Trophoblast cell (in vitro differentiated cells and primary cell): ENCODE measurements at places on chromosomes 6 and 20.

GRCh38 chr20:14800707-14801425, 463.5 kb upstream of the FLRT3 start:
- no peak for DNase-seq

- no peak for DNase-seq
Measured at GRCh38 chr20:32193996-32194395, 13.5 kb downstream of the PLAGL2 start.

DNA sequence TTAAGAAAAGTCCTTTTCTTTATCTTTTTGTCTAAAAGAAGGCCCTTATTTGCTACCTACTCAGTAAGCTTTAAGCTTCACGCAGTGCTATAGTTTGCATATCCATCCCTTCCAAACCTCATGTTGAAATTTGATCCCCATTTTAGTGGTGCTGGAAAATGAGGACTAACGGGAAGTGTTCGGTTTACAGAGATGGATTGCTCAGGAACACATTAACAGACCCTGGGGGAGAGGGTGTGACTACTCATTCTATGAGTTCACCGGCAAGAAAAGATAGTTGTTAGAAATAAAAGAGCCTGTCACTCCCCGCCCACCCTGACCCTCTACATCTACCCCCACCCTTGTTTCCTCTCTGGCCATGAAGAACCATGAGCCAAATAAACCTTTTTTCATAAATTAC, 546.2 kb downstream of the MEI4 start:
- DNase-seq, result no peak

GRCh38 chr6:4208158-4208557, 72.8 kb upstream of the ECI2 start:
- DNase-seq, result no peak

DNA sequence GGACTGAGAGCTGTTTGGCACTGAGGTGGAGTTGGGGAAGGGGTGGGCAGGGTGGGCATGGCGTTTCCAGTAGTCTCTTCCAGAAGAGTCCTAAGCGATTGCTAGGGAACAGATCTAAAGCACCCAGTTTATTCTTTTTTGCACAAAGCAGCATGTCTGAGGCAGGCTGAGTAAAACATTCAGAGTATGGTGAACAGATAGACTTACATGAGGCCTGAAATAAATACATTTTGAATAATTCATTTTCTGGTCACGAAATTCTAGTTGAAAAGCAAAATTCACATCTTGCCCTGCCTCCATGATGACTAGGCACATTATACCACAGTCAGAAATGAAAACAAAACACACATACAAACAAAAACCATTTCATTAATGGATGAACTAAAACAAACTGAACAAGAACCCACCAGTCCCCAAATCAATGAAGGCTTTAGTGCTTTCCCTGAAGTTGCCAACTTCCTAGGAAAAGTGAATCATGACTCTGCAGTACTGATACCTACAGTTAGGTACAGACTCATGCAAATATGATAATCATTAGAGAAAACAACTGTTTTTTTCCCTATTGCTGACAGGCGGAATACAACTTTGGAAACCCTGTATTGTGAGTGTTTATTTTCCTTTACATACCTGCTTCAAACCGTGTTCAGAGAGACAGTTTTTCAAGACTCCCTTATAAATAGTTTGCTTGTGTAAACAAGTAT, 702.9 kb upstream of the POU3F2 start:
- no peak for DNase-seq

DNA sequence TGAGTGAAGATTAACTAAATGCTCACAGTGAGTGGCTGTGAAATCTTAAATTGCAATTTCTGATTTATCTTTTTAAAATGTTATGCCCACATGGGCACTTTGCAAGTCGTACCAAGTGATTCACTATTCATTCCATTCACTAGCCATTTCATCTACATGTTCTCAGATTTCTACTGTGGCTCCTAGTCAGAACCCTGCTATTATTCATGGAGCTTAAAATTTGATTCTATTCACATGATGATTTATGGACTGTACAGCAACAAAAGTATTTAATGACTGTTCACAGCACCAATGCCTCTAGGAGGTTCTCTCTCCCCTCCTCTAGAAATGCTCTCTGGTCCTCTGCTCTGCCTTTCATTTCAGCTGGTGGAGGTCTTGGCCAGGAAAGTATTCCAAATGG, 133.5 kb upstream of the MAP3K7 start:
- DNase-seq, result no peak

DNA sequence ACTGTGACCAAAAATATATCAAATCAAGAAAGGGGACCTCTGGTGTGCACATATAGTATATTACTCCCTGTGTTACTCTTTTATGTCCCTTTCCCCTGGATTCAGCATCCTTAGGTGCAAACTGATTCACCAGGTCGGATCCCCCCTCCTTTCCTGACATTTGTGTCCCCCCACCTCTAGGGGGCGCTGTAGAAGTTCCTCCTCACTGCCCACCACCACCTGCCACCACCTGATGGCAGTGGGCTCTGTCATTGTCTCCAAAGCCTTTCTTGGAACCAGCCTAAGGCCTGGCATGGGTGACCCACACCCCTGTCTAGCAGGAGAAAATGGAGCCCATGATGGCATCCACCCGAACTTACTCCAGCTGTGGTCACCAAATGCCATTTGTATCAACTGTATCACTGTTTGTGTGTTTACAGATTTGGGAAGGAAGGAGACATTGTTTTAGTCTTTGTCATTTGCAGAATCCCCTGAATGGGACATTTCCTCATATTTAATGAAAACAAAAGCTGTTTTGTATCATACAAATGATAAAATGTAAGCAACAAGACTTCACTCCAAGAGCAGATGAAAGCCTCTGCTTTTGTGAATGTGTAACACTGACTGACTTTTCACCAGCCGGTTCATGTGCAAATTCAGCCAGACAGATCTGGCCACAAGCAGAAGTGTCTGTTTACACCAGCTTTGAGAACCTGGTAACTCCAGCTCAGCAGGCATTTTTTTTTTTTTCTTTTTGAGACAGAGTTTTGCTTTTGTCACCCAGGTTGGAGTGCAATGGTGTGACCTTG, 66.2 kb downstream of the ARMC2 start:
- DNase-seq, result no peak

DNA sequence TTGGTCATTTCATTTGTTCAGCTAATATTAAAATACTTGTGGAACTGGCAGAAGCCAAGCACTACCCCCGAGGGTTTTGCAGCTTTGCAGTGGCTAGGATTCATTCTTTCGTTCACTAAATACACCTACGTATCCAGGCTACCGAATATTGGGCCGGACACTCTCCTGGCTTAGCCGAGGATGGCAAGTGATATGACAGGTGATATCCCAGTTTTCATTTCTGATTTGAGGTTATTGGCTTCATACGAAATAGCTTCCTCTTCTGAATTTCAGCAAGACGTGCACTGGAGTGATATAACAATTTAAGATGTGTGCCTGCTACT, 536 bp upstream of the MTFR2 start:
- no peak for DNase-seq

DNA sequence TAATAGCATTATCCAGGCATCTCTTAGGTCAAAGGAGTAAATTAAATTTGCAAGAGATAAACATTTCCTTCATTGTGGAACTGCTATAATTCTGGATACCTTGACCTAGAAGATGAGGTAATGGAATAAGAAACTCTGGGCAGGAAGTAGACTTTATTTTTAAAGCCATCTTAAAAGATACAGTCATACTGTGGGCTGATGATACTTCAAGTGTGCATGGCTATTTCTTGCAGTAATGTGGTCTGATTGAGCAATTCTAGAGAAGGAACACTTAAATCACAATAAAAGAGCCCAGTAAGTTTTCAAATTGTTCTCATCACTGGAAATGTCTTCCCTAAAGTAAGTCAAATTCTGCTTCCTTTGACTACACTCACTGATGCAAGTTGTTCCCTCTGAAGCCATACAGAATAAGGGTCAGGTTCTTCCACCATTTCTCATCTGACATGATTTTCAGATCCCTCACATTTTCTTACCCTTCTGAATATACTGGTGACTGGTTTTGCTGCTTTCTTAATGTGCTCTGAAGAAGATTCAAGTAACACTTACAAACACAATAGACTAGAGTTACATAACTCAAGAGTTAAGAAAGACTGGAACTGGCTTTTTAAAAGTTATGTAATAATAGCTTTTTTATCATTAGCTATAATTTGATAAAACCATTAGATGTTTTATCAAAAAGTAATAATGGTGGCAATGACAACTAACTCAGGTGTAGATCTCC, 62.6 kb upstream of the TMEM244 start:
- no peak for DNase-seq

DNA sequence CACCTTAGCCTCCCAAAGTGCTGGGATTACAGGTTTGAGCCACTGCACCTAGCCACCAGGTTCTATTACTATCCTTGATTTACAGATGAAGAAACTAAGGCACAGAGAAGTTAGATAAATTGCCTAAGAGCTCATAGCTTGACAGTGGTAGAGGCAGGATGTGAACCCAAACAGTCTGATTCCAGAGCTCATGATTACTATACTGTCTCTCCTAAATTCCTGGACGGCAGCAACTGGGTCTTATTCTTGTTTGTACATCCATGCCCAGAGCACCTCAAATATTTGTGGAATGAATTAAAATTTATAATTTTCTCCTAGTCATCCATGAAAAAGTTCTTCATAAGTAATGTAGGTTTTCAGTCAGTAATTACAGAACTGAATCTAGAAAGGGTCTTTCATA, 15.1 kb downstream of the PDSS2 start:
- no peak for DNase-seq

DNA sequence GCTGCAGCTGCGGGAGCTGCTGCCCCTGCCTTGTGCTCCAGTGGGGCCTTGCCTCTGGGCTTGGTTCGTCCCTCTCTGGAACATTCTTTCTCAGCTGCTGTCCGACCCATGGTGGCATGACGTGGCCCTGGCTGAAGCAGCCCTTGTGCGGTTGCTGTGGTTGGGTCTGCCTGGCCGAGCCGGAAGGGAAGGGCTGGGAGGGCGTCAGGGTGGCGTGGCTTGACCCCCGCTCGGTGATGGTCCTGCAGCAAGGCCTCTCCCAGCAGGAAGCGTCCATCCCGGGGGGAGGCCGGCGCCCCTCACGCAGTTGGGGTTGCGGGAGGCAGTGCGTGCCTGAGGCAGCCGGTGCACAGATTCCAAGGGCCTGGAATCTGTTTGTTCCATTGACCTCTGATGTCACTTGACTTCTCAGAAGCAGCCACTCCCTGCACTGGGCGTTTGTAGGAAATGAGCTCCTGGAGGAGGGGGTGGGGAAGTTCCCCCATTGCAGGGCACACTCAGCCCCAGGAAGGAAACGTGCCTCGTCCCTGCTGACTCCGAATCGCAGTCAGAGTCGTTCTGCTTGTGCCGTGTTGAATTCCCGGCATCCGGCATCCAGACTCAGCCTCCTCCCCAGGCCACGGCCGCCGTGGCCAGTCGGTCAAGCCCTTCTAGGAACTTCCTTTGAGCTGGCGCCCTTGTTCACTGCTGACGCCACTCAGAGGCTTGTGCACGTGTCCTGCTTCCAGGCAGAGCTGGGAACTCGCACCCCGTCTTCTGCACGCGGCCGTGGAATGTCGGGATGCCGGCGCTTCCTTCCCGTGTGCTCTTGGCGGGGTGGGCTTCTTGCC, 9.7 kb upstream of the TNFRSF6B start:
- DNase-seq, result peak; percentile 81

DNA sequence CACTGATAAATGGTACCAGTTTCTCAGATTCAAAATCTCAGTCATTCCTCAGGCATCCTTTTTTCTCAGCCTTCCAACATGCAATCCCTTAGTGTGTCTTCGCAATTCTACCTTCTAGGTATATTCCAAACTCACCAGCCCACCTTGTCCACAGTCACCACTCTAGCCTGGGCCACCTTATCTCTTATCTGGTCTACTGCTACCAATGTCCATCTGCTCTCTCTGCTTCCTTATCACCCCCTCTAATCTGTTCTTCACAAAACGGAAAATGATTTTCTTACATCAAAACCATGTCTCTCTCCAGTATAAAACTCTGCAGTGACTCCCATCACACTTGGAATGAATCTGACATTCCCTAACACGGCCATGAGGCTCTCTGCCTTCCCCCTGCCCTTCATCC, 91.9 kb downstream of the PREP start:
- no peak for DNase-seq

DNA sequence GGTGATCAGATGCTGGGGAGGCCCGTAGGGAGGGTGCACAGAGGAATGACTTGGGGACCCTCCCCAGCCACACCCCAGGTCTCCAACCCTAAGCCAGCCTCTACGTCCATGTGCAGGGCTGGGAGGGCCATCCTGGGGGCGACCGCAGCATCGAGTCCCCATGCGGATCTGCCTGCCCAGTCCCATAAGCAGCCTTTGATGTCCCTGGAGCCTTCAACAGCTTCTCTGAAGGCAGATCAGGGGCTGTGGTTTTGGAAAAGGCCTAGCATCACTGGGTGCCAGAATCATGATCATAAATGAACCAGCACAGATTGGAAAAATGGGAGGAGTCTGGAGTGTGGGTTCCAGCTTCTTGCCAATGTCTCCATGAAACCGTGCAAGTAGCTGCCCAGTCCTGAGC, 22.9 kb downstream of the TOX2 start:
- no peak for DNase-seq

DNA sequence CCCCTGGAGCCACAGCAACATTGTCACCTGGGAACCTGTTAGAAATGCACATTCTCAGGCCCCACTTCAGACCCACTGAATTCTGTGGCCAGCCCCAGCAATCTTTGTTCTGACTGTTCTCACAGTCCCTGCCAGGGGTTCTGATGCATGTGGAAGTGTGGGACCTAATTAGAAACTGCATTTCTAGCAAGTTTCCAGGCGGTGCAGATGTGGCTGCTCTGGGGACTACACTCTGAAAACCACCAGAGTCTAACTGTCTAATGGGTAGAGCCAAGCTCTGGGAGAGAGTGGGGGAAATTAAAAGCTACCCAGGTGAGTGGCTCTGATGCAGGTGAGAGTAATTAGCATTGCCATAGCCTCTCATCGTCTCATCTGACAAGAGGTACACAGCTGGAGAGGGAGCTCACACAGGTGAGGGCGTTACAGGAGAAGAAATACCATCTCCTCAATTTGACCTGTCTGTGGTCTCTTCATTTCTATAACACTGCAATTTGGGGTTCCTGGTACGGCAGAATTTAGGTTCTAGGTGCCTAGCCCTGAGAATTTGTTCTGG, 66.0 kb downstream of the SNX5 start:
- DNase-seq, result no peak

- peak; percentile 89 for DNase-seq
Measured at GRCh38 chr6:163356324-163356723, 58.2 kb upstream of the QKI start.

GRCh38 chr20:37714978-37715672, 21.3 kb downstream of the CTNNBL1 start:
- peak; percentile 96 for DNase-seq
